ENCODE measurements at places on chromosomes 6 and 20.

GRCh38 chr20:6700563-6701329, 66.7 kb upstream of the BMP2 start:
- DNase-seq: no peak

DNA sequence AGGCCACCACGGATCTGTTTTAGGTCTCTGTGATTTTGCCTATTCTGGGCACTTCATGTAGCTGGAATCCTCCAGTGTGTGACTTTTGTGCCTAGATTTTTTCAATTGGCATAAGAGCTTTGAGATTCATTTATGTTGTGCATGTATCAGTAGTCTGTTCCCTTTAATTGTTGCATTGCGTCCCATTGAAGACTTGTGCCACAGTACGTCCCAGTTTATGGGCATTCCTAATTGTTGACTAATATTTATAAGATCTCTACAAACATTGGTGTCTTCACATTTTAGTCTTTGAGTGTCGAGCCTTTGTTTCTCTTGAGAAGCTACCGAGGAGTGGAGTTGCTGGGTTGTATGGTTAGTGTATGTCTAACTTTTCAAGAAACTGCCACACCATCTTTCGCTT, 704 bp upstream of the FAM210B start:
- no peak for DNase-seq

DNA sequence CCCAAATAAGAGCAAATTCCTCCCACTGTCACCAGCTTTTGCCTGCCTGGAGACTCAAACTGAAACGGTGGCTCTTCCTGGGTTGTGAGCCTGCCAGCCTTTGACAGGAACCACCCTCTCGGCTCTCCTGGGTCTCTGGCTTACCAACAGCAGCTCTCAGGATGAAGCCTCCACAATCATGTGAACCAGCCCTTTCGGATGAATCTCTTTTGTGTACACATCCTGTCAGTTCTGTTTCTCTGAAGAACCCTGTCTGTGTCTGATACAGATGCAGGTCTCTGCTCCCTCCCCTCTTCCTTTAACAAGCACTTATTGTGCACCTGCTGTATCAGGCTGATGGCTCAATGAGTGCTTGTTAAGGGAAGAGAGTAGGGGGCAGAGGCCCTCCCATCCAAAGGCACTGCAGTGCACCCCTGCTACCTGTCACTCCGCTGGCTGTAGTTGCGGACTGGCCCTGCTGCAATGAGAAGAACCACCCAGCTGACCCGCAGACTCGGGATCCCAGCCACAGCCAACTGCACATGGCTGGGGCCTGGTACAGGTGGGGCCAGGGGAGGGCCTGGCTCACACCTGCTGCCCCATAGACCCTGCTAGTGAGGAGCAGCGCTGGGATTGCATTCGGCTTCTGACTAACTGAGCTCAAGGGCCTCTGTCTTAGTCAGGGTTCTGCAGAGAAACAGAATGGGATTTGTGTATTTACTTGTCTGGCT, 120.1 kb upstream of the PMEPA1 start:
- no peak for DNase-seq

DNA sequence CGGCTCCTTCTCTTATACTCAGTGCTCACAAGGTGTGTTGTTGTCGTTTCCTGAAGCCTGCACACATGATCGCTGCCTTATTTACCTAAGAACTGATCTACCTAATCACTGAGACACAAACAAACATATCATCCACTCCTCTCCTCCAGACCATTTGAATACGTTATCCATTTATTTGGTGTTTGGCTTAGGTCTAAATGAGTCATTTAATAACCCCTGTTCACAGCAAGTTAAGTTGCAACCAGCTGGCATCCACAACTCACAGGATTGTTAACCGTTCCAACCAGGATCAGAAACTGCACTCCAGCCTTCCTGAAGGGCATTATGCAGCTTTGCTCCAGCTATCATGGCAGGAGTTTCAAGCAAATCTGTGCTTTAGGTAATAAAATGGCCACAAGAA, 511.1 kb upstream of the MAP3K7 start:
- peak; percentile 70 for DNase-seq

DNA sequence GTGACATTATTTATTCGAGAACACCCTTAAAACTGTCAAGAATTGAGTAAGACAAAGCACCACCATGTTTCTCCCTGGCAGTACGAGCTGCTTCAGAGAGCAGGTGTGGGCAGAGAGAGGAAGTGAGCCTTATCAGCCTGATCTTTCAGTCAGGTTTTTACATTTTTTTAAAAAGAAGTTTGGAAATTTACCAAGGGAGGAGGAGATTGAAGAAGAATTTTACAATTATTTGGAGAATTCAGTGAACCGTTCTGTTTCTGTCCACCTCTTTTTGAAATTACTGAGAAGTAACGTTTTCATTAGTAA, 75.5 kb downstream of the ZDHHC14 start:
- no peak for DNase-seq

- DNase-seq: no peak
Observed at GRCh38 chr20:2920473-2920872, 47.2 kb downstream of the PTPRA start.
